Foreskin fibroblast (primary cell): ENCODE measurements at places on chromosomes 16 and 17.

DNA sequence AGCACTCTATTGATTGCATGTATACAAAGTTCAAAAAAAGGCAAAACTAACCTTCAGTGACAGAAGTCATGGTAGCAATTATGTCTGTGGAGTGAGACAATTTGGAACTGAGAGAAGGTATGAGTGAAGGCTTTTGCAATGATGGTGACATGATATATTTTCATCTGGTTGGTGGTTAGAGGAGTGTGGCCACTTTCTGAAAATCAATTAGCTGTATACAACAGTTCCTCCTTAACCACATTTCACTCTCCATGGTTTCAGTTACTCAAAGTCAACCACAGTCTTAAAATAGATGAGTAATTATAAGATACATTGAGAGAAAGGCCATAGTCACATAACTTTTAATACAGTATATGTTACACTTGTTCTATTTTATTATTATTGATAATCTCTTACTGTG, 26.2 kb downstream of the ADAMTS18 start:
- no peak for DNase-seq

- no peak for DNase-seq
Measured at GRCh38 chr17:74108126-74108705, 95.3 kb upstream of the RPL38 start.

GRCh38 chr16:29310852-29311314, 95.6 kb downstream of the NPIPB11 start:
- DNase-seq: no peak

DNA sequence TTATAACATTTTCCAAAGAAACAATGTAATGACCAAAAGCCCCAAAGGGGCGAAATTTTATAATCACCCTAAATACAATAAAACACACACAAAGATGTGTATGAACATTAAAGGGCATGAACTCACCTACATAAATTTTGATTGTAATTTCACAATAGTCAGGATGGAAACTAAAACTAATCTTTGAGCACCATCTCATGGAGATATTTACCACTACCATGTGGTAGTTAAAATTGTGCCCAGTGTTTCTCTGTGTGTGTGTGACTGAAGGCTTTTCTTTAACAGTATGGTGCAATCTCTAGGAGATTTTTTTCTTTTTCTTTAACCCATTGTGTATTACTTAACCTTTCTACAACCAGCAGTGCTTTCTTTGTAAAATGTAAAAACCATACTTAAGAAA, 19.7 kb upstream of the MEIOC start:
- DNase-seq: peak; percentile 30

DNA sequence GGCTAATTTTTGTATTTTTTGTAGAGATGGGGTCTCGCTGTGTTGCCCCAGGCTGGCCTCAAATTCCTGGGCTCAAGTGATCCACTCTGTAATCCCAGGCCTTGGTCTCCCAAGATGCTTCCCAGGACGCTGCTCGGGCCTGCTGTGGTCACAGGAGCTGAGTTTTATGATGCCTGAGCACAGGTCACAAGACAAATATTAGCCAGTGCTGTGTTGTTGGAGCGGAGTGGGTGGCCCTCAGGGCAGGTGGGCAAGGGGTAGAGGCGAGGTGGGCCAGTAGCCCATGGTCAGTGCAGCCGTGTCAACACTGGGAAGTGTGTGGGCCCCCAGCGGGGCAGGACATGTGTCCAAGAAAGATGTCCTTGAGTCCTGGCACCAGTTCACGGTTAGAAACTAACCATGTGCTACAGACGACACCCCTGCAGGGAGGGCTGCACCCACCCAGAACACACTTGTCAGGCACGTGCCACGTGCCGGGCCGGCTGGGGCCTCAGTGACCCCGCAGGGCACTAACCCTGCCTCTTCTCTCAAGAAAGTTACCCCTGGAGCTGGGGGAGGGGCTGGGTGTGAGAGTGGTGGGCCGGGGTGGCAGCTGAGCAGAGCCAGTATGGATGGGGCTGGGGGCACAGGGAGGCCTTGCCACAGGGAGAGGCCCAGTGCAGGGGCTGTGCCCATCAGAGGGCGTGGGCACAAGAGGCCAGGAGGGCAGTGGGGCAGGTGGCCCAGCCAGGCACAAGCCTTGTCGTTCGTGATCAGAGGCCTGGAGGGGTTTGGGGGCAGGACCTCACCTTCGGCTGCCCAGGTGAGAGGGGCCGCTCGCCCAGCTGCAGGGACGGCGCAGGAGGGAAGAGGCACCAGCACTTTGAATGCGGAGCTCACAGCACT, 103.1 kb upstream of the CHMP6 start:
- no peak for DNase-seq

GRCh38 chr17:72345536-72345935, 224.7 kb downstream of the SOX9 start:
- DNase-seq: no peak

DNA sequence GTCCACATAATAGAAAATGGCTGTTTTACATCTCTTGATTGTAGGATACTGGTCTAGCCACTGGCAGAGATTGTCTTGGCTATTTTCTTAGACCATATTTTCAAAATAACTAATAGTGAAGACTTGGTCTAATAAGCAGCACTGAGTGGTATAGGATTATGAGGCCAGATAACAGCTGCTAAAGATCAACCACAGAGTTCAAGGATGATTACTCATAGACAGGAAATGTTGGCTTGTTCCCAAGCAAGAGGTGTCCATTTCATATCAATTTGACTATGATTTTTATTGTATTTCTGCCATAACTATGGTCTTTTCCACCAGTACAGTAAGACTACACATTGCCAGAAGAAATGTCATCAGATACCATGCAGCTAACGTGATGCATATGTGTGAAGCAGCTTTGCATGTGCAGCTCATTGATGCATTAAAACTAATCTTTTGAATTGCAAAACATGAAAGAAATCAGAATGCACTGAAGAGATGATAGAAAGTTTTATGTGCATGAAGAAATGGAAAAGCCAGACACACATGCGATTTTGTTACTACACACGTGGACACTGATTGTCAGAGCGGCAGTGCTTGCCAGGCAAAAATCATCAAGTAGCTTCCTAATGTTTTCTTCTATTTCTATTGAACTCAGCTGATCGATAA, 693.3 kb downstream of the CDH11 start:
- DNase-seq: peak; percentile 84

DNA sequence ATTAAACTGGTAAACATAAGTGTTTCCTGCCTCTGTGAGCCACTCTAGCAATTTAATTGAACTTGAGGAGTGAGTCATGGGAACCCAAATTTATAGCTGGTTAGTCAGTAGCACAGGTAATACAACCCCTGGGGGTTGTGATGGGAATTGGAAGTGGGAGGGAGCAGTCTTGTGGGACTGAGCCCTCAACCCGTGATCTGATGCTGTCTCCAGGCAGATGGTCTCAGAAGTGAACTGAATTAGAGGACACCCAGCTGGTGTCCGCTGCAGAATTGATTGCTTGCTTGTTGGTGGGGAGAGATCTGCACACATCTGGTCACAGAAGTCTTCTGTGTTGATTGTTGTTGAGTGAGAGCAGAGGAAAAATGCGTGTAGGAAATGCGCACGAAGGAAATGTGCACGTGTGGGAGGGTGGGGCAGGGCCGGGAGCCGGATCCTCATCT, 7.7 kb upstream of the ST6GALNAC2 start:
- no peak for DNase-seq

DNA sequence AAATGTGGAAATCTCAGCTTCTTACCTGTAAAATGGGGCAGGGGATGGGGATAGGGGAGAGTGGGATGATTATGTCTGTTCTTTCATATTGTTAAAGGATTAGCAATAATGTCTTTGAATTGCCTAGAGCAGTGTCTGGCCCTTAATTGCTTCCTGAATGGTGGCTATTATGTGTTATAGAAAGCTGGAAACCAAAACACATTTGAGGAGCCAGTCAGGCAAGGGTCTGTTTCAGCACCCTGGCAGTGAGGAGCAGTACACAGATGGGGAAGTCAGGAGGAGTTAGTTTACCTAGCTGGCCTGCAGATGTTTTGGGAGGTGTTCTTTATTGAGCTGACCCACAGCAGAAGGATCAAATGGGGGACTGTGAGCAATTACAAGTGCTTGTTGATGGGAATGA, 63.0 kb downstream of the NUP93 start:
- DNase-seq: no peak

GRCh38 chr16:3388325-3388724, 12.5 kb downstream of the ZSCAN32 start:
- no peak for DNase-seq

DNA sequence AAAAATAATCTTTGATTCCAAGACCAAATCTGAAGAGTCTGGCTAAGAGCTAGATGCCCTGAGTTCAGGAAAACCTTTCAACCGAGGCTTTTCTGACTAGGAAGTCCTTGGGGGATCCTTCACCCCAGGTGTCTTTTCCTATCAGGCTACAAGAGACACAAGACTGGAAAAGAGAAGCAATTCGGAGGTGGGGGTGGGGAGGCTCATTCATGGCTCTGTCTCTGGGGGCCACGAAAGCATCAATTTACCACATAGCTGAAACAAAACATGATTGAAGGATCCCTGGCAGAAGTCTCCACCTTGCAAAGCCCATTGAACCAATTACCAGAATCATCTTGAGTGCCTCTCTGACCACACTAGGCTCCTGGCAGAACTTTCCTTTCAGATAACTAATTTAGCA, 239.8 kb upstream of the SALL1 start:
- no peak for DNase-seq

DNA sequence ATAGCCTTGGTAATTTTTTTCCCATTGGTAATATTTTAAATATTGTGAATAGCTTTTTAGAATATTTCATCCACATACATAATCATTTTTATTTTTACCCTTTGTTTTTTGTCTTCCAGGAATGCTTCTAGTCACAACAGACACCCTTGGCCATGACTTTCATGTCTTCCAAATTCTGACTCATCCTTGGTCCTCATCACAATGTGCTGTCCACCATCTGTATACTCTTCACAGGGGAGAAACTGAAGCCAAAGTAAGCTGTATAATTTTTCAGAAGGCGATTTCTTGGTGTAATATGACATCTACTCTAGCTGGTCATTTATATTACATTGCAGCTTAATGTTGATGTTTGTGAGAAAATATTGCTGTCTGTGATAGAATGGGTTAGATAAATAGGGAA, 269.4 kb downstream of the BCAS3 start:
- peak; percentile 69 for DNase-seq

- no peak for DNase-seq
Measured at GRCh38 chr17:27551701-27552248, 79.2 kb upstream of the LGALS9 start.

DNA sequence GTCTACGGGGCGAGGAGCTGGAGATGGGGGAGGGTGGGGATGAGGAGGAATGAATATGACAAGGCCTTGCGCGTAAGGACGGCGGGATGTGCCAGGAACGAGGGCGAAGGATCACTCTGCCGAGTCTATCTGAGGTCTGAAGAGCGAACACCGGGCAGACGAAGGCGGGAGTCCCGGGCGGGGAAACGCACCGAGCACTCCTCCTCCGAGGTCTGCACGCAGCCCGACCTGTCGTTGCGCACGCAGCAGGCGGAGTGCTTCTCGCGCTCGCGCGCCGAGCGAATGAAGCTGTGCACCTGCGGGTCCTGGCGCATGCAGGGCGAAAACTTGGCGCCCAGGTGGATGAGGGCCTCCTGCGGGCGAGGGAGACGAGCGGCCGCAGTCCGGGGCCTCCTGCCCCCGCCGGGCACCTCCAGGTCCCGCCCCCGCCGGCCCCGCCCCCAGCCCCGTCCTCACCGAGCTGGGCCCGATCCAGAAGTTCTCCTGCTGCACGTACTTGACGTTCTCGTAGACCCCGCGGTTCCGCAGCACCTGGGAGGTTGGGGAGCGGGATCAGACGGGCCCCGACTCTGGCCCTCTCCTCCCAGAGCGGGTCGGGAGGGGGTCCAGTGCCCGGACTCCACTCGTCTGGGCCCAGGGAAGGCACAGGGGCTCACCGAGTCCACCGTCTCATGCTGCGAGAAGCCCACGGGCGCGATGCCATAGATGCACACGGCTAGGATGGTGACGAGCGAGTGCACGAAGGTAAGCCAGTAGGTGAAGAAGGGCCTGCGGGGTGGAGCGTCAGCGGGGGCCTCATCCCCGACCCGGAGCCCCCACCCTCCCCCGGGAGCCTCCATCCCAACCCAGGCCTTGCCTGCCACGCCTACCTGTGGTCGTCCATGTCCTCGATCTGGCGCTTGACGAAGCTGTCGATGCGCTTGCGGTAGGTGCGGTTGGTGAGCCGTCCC, 7.6 kb downstream of the SNRNP25 start:
- DNase-seq: no peak

DNA sequence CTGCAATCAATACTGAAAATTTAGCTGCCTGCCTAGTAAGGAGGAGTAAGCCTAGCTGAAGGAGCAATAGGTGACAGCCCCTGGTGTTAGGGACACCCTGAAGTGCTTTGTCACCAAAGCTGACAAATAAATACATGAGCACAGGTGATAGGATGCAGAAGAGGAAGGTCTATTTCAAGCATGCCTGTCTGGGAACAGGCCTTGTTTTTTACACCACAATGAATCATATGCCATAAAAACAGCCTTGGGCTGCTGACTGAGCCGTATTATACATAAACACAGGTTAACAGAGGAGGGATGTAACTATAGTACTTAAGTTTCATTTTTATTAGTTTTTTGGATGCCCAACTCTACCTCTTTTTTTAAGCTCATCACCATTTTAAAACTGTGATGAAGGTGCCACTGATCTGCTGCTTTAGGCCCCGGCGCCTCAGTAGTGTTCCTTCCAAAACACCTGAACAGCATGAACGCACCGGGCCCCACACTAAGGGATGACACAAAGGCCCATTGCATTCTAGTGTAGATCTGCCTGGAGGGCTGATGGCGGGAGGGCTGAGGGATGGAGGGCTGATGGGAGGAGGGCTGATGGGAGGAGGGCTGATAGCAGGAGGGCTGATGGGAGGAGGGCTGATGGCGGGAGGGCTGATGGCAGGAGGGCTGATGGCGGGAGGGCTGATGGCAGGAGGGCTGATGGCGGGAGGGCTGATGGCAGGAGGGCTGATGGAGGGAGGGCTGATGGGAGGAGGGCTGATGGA, 150.3 kb downstream of the AATF start:
- peak; percentile 7 for DNase-seq

- DNase-seq: no peak
Measured at GRCh38 chr17:46894476-46895151, 28.3 kb upstream of the GOSR2 start.

DNA sequence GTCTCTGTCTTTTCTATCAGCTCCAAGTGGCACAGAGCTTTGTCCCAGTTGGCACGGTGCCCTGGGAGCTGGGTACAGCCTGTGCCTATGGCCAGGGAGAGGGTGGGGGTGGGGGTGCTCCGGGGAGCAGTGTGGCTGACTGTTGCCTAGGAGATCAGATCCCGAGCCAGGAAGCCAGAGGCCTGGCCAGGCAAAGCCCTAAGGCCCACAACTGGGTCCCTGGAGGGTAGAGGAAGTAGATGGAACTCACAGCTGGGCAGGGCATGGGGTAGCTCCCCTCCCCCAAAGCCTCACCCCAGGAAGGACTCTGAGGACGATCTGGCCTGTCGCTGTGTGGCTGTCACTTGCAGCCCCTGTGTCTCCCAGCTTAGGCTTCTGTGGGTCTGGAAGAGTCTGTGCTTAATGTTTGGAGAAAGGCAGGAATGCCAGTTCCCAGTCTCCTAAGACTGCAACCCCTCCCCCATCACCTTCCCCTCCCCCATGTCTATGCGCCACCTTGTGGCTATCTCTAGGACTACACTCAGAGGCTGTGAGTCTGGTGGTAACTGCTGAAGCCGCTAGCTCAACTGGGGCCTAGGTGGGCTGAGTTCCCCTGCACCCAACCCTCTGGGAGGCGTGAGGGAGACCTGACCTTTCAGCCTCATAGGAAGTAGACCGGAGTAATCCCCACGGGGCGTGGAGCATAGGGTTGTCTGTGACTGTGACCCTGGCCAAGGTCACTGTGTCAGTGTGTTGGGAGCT, 12.6 kb downstream of the THRA start:
- DNase-seq: no peak

GRCh38 chr16:85310868-85311585, 198.8 kb upstream of the CIBAR2 start:
- no peak for DNase-seq

GRCh38 chr17:61411261-61412142, 11.9 kb downstream of the TBX2 start:
- DNase-seq: peak; percentile 95
